ENCODE measurements at places on chromosomes 3 and 15. TPM values are rescaled to one million over a fixed set of nuclear protein-coding genes. Genes with fewer than 3 reads are reported as not detected.

- DNase-seq: no peak
Observed at GRCh38 chr3:65577843-65578430, 460.8 kb downstream of the MAGI1 start.

- DNase-seq: no peak
Observed at GRCh38 chr15:25022233-25022632, 67.4 kb downstream of the SNRPN start.

- DNase-seq: no peak
Observed at GRCh38 chr15:74262625-74263024, 26.5 kb downstream of the CCDC33 start.

- no peak for DNase-seq
Observed at GRCh38 chr3:187063286-187064121, 75.8 kb downstream of the RPL39L start.

P2RY14 gene
- 0.67 TPM for polyA plus RNA-seq

GOLGA8Q gene
- not detected for polyA plus RNA-seq

All from CD14-positive monocyte (primary cell).